CD4-positive, CD25-positive, alpha-beta regulatory T cell (primary cell): ENCODE measurements at places on chromosomes 11 and 22. TPM values are rescaled to one million over a fixed set of nuclear protein-coding genes. Genes with fewer than 3 reads are reported as not detected.

DNA sequence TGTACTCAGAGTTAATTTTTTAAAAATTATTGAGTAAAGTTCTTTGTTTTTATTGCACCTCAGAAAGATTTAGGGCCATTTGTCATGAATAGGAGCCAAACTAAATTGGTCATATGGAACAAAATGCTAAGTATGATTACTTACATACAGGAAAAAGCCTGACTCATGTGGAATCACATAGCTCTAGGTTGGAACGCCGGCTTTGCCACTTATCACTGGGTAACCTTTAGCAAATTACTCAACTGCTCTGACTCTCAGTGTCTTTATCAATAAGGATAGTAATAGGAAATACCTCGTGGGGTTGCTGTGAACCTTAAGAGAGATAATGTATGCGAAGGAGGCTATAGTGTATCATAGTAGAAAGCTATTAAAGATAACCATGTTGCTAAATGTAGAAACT, 638.5 kb downstream of the NELL1 start:
- DNase-seq, result no peak

DNA sequence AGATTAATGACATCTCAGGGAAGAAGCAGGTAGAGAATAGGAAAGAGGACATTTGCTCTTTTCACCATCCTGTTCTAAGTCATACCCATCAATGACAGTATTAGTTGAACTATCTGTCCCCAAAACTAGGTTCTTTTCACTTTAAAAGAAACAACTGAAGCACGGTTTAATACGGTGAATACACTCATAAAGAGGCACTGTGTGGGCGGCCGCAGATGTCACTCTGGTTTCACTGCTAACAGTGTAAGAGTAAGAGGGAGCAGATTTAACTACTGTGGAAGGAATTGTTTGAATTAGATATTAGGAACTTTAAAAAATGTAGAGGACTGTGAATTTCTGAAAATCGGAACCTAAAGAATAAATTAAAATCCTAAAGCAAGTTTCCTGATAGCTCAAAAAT, 49.5 kb downstream of the VSIG10L2 start:
- no peak for DNase-seq

The GAB4 gene
- total RNA-seq, result not detected

DNA sequence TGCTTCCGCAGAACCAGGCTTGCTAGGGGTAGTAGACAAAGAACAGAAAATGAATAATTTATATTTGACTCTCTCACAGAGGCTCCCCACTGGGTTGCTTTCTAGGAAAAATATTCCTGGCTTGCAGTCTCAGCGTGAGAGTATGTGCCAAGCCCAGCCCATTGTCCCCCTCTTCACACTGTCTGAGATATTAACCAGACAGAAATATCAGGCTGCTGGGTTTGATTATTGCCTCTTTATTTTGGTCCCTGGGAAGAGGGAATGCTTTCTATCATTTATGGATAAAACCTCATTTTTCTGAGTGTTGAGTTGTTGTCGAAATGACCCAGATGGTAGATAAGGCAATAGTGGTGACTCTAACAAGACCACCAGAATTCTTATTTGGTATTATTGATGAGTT, 367.9 kb downstream of the METTL15 start:
- no peak for DNase-seq

- DNase-seq, result peak; percentile 34
These were observed 27.7 kb downstream of the SLC36A4 start for GRCh38 chr11:93169950-93170561.

DNA sequence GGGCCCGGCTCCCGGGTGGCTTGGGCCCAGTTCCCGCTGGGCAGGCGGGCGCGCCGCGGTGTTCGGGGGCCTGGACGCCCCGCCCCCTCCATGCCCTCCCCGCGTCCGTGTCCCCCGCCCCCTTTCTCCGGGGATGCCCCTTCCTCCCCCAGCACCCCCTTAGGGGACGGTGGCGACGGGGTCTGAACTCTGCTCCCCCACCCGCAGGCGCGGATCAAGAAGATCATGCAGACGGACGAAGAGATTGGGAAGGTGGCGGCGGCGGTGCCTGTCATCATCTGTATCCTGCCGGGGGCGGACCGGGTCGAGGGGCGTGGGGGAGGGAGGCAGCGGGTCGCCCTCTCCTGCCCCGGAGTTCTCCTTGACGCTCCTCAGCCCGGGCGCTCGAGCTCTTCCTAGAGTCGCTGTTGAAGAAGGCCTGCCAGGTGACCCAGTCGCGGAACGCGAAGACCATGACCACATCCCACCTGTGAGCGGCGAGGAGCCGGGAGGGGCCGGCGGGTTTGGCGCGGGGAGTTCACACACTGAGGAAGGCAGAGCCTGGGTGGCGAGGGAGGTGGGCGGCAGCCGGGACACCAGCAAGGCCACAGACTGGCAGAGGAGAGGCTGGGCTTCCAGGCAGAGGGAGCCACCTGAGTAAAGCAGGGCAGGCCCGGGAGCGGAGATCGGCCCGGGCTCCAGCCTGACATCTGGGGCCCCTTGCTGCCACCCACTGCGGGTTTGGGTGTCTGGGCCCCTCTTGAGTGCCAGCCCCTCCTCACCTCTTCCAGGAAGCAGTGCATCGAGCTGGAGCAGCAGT, 546 bp downstream of the DRAP1 start:
- DNase-seq, result no peak

The OR51E2 gene
- total RNA-seq, result not detected

The NXPE4 gene
- not detected for total RNA-seq

The CFAP300 gene
- total RNA-seq, result not detected

- peak; percentile 30 for DNase-seq
These were observed 612 bp downstream of the GTSE1 start for GRCh38 chr22:46297151-46297812.

GRCh38 chr11:108926841-108927577, 262.1 kb downstream of the DDX10 start:
- no peak for DNase-seq

DNA sequence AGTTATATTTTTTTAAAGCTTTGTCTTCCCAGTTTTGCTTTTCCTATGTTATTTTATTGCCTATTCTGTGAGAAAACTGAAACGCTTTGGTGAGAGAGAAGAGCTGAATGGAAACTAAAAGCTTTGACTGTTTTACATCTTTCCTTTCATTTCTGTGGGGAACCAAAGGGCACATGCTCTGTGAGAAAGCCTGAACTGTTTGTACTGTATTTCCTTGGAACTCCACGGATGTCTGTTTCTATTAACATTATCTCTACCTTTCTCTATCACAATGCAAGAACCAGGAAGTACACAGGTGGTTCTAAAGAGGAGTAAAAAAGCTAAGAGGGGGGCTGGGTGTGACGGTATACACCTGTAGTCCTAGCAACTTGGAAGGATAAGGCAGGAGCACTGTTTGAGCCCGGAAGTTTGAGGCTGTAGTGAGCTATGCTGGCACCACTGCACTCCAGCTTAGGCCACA, 43.8 kb downstream of the CELF1 start:
- DNase-seq, result no peak

- DNase-seq, result no peak
These were observed 7.0 kb downstream of the DRD4 start for GRCh38 chr11:643849-644738.

DNA sequence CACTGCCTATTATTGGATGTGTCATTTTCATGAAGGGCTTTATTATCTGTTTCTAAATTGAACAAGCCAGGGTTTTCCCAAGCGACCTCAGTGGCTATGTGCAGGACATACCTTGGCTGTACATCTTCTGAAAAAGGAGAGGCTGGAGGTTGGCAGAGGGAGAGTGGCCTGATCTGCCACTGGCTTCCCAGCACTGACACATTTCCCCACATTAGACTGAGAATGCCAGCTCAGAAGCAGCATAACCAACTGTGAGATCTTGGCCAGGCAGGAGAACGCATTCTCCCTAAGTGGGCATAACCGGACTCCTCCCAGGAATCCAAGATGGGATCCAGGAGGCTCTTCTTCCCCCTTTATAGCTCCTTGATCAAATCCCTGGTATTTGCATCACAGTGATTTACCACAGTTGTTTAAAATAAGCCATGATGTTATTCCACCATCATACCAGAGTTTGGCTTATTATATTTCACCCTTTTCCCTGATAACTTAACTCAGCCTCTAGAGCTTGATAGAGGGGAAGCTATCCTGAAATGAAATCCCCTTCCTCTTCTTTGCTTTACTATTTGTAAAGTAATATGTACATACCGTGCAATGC, 33.8 kb downstream of the AMOTL1 start:
- DNase-seq, result no peak

The ANO1 gene
- total RNA-seq, result not detected

- DNase-seq, result no peak
These were observed 3.1 kb downstream of the CSNK2A3 start for GRCh38 chr11:11349870-11350337.

DNA sequence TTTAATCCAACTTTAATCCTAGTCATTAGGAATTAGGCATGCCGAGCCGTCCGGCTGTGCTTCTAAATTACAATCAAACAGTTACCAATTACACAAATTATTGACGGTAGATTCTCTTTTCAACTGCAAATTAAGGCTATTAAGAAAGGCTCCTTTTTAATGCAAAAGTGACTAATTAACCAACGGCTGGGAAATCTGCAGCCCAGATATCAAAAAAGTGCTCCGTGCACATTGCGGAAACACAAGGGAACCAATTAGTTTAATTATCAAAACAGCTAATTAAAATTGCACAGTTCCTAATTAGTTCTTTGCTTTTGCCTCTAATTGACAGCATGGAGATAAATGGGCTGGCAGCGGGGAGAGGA, 19.4 kb upstream of the LMO1 start:
- DNase-seq, result no peak

DNA sequence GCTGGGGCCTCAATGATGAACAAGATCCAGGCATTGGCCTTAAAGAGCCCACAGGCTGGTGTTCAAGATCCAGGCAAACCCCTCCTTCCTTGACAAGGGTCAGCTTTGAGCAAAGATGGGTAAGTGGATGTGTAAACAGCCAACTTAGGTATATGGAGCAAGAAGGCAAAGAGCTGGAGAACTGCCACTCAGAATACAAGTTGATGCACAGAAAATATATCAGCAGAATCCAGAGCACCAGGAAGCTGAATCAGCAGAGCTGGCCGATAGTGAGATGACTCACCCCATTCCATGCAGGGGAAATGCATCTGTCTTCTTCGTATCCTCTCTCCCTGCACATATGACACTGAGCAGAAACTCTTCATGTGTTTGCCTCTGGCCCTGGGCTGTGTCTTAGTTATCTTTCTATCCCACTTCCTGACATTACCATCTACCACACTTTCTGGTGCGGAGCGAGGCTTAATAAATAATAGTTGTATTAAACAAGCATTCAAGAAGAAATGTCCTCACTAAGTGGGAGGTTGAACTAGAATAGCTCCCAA, 57.8 kb downstream of the ENDOD1 start:
- no peak for DNase-seq
